ELR (cell line): ENCODE measurements at places on chromosomes 5 and 9.

GRCh38 chr5:119322948-119323537 is 32.8 kb upstream of the TNFAIP8 start:
- DNase-seq: no peak

DNA sequence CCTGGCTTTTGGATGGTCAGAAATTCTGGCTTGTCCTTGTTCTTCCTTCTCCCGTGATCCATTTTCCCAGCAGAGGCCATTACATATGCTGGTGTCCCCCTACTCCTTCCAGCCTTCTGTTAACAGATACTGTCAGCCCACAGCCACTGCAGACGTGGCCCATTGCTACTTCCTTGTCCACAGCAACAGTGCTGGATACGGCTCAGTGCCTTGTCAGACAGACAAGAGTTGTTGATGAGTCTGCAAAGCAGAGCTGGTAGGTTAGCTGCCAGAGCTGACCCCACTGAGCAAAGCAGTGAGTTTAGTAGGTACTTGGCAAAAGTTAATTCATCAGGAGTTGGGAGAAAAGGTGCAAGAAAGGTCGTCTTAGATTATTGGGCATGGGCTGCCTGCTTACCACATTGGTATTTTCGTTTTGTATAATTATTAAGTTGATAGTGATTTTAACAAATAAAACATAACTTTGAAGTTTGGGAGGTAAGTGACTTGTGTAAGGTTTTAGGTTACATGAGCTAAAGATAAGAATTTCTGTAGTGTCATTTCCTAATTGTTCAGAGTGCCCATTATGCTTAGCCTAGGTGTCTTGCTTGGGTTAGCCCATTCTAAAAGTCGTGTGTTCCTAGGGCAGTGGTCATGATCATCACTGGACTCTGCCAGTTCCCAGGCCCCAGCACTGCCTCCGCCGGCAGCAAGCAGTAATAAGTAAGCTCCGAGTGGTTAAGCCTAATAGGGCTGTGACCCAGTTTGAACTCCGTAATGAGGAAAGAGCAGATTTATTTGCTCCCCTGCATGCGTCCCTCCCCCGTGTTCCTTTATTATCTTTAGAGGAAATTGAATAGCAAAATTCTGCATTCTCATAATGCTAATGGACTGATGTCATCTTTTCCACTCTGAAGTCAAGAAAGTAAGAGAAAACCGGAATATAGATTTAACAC is 292.0 kb downstream of the FANCC start:
- DNase-seq: peak; percentile 83

- no peak for DNase-seq
Measured at GRCh38 chr5:80797428-80798024, 142.7 kb upstream of the DHFR start.

DNA sequence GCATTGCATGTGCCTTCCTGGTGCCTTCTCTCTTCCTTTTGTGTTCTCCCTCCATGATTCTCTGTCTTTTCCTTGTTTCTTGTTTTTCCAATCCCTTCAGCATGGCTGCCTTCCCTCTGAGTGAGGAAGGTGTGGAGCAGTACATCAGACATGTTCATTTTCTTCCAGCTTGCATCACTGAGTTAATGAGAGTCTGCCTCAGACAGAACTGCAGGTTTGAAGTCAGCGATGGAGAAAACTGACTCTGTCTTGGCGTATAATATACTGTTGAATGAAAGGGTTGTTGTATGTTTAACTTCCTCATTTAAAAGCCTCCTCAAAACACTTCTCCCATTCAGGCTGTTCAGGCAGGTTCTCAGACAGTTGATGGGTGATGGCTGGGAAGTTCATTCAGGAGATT is 129.3 kb downstream of the KDM4C start:
- DNase-seq: no peak

DNA sequence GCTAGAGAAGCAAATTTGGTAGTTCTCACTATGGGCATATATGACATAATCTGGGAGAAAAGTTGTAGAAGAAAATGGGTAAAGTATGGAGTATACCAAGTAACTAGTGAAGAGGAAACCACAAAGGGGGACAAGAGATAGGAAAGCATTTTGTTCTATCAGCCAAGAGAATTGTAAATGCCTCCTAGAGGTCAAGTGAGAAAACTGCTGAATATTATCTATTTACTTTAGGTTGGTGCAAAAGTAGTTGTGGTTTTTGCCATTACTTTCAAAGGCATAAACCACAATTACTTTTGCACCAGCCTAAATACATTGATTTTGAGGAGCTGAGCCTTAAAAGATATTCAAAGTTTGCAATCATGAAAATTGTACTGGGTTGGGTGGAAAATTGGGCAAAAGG is 126.7 kb upstream of the GRHPR start:
- DNase-seq: peak; percentile 27

GRCh38 chr5:43564289-43564850 is 7.5 kb upstream of the PAIP1 start:
- no peak for DNase-seq

- DNase-seq: no peak
Measured at GRCh38 chr9:112955550-112955949, 56.4 kb downstream of the ZNF883 start.

DNA sequence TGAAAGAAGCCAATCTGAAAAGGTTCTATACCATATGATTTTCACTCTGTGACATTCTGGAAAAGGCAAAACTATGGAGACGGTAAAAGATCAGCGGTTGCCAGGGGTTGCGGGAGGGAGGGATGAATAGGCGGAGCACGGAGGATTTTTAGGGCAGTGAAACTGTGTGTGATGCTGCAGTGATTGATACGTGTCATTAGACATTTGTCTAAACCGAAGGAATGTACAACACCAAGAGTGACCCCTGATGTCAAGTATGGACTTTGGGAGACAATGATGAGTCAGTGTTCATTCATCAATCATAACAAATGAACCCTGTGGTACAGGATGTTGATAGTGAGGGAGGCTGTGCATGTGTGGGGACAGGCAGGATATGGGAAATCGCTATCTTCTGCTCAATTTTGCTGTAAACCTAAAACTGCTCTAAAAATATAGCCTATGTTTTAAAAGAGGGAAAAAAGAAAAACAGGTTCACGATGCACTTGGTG is 34.4 kb downstream of the ERGIC1 start:
- peak; percentile 90 for DNase-seq

- DNase-seq: peak; percentile 90
Measured at GRCh38 chr5:163894645-163895044, 389.2 kb downstream of the MAT2B start.

- DNase-seq: no peak
Measured at GRCh38 chr5:69329905-69330489, 2.6 kb downstream of the CCDC125 start.

GRCh38 chr9:6576987-6577386 is 68.5 kb downstream of the GLDC start:
- no peak for DNase-seq

GRCh38 chr9:77909306-77909705 is 122.3 kb downstream of the GNAQ start:
- DNase-seq: no peak

GRCh38 chr9:132585954-132586829 is 3.8 kb downstream of the BARHL1 start:
- DNase-seq: no peak

DNA sequence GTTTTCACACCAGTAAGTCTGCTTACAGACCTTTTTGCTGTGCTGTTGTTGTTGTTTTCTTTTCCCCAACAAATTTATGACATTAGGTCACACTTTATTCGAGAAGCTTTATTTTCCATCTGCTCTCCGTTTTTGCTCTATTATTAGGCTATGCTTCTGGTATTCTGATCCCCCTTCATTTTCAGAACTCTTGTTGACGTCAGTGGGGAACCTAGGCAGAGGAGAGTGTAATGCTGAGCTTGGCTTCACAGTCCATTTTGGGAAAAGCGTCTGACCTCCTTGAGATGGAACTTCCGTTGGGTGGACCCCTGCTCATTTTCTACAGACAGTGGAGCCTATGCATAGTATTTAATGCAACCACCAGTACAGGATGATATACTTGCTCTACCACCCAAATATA is 387.9 kb upstream of the MEF2C start:
- DNase-seq: no peak

DNA sequence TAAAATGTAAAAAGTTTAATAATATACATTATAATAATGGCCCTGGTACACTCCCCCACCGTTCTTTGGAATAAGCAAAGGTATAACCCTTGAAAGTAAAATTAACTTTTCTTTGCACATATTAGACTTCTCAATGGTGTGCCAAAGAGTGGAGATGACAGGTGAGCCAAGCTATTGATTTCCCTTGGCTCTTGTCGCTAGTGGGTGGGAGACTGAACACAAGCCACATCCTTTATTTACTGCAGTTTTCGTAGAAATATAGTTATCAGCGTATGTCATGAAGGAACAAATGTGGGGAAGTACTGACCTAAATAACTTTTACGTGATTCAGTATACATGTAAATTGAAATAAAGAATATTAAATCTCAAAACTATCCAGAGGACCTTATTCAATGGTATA is 549.3 kb downstream of the RAB3C start:
- no peak for DNase-seq

GRCh38 chr5:68332556-68332955 is 117.0 kb downstream of the PIK3R1 start:
- DNase-seq: peak; percentile 87

GRCh38 chr9:75000835-75001234 is 27.3 kb downstream of the CARNMT1 start:
- DNase-seq: no peak

DNA sequence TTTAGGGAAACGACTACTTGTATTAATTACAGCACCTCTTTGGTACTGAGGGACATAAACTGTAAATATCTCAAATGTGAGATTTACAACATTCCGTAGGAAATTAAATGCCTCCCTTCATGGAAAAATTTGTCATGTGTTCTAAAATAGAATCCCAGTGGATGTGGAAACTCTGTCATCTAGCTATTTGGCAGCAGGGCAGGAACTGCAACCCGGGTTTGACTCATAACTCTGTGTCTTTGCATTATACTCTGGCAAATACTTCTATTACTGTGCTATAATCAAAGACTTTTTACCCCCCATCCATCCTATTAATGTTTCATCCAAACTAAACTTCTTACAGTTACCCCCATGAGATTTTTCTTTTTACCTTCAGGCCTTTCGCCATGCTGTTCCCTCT is 6.6 kb downstream of the PLPPR1 start:
- no peak for DNase-seq

- DNase-seq: peak; percentile 49
Measured at GRCh38 chr5:131505237-131505908, 129.7 kb downstream of the RAPGEF6 start.

GRCh38 chr9:123127512-123128075 is 94.1 kb downstream of the GPR21 start:
- DNase-seq: no peak

- DNase-seq: no peak
Measured at GRCh38 chr5:1366514-1366913, 21.6 kb upstream of the CLPTM1L start.
